Fibroblast of skin of left quadriceps (primary cell): ENCODE measurements at places on chromosomes 7 and 10.

DNA sequence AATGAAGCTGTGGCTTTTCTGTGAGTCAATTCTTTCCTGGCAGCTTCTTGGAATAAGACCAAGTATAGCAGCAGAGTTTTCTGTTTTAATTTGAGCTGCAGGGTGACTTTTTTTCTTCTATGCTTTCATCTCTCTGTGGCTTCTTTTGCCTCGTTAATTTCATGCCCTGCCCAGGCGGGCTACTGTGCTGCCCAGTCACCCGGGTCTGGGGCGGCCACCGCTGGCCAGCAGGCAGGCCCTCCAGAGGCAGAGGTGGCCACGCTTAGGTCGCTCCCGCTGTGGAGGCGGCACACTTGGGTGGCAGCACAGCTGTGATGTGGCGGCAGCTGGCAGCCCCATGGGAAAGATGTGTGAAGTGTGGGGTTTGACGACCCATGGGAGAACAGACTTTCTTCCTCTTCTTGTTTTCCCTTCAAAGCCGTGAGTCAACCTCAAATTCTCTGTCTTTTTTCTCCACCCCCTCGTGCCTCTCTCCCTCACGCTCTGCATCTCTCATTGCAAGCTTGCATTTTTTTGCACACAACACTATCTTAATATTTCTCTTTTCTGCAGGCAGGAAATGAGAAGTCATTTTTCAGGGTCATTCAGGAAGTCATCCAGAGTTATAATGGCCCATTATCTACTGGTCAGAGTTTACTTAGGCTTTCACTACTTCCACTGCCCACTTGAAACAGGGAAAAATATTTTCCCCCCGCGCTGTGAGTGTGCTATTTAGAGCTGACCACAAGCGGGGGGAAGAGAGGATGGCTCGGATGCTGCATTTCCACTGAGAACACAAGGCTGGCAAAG is 67.8 kb downstream of the EGFR start:
- peak; percentile 77 for DNase-seq

DNA sequence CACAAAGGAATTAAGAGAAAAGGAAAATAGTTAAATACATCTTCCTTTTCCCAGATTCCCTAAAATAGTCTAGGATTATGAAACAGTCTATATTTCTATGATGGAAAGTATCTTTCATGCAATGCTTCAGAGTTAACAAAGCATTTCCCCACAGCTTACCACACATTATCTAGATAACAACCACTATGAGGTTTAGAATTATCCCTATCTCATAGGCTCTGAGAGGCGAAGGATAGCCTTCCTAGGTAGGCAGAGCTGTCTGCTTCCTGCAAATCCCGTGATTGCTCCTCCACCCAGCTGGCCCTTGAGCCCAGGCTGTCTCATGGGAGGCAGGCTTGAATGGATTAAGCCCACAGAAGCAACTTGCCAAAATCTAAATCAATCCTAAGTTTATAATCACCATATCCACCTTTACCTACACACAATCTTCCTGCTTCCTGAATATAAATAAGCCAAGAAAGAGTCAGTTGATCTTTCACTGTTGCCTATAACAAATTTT is 321.4 kb upstream of the AOAH start:
- DNase-seq: no peak

DNA sequence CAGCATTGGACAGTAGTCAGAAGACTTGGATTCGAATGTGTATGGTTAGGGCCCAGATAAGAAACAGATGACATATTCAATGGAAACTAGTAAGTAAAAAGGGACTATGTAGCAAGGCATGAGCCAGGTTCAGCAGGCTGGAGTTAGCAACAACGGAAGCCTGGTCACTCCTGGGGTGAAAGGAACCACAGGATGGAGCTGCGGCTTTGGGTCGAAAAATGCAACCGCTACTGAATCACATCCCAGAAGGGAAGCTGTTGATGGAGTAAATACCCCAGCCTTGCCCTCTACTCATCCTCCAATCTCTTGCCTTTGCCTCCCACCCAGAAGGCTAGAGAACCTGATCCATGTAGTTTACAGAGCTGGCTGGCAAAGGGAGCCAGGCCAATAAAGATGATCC is 37.5 kb upstream of the EGR2 start:
- DNase-seq: no peak

GRCh38 chr10:132489053-132489703 is 48.4 kb upstream of the INPP5A start:
- no peak for DNase-seq

DNA sequence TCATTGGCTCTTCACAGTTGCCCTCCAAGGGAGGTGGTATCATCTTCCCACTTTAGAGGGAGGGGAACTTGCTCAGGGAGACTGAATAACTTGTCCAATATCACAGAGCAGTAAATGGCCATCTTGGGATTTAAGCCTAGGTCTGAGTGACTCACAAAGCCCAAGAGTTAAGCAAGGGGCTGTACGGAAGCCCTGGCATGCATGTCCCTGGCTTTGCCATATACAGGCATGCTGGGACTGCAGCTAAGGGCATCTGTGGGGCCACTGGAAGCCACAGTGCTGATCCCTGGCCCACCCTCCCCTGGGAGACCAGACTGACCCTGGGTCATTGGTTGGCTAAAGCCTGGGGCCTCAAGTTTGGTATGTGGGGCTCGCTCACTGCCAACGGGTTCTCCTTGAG is 3.1 kb downstream of the VSIR start:
- no peak for DNase-seq

DNA sequence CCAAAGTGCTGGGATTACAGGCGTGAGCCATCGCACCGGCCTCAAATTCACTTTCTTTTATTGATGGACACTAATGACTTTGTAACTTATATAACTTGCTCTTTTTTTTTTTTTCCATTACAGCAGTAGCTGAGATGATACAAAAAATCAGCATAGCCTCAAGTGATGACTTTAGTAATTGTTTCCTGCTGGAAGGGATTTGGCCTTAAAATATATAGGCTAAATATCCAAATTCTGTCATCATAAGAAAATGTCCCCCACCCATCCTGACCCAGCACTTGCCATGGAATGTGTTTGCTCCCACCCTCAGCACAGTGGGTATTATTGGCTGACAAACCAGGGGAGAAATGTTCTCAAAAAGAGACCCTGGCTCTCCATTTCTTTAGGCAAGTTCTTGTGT is 1264.1 kb upstream of the AUTS2 start:
- no peak for DNase-seq

DNA sequence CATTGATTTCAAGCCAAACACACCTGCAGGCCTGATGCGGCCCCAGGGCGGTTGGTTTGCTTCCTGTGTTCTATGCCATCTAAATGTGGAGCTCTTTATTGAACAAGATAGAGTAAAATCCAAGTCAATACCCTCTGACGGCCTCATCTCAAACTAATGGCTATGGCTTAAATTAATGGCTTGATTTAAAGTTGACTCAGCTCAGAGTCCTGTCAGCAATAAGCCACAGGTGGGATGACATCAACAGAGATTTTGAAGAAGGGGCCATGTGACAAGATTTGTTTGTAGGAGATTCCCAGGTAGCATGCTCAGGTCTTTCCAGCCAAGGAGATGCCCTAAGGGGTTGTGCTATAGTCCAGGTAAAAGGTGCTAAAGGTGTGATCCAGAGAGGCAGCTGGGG is 66.7 kb upstream of the ZNF32 start:
- DNase-seq: no peak
